ENCODE measurements at places on chromosomes 4 and X. TPM values are rescaled to one million over a fixed set of nuclear protein-coding genes. Genes with fewer than 3 reads are reported as not detected.
A peak's percentile ranks its signal among the peaks of the same experiment; 100 is the strongest.

SHROOM3 gene
- total RNA-seq = 67.3 TPM

RBM41 gene
- total RNA-seq = 20.9 TPM

DNA sequence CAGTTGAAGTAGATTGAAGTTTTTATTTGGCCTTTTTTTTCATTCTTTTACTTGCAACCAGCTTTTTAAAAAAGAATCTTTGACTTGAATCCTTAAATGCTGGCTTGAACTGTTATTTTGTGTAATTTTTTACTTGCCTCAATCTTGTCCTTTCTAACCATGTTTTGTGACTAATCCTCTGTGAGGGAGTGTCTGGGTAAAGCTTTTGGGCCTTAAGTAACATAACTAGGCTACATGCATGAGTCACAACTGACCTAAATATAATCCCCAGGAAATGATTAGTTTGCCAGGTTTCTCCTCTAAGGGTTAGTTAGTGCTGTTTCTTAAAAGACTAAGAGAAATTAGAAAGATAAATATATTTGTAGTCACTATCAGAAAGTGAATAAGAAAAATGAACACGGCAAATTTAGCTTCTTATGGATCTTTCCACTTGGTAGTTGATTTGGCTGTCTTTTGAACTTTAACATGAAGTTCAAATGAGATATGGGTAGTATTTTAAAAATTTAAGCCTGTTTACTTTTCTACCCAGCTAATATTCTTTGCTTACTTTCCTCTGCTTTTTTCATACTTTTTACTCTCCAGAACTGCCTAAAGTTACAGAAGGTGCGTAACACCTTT, 13.0 kb downstream of the EXOC1 start:
- DNase-seq = no peak
- H3K27ac ChIP-seq = peak overlapping the region; percentile 3
- H3K27me3 ChIP-seq = no peaks in the 10 kb centered on the region
- no peak overlapping the region for H3K4me3 ChIP-seq

DNA sequence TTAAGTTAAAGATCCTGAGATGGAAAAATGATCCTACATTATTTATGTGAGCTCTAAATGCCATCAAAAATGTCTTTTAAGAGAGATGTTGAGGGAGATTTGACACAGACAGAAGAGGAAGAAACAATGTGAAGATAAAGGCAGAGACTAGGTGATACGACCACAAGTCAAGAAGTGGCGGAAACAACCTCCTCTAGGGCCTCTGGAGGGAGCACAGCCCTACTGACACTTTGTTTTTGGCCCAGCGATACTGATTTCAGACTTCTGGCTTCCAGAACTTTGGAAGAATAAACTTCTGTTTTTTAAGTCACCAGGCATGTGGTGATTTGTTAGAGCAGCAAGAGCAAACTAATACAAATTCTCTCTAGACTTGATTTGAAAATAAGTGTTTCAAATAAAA, 1216.1 kb downstream of the FSTL5 start:
- no peak for DNase-seq
- no peaks in the 10 kb centered on the region for H3K4me1 ChIP-seq
- H3K27me3 ChIP-seq = no peaks in the 10 kb centered on the region
- H3K27ac ChIP-seq = no peak overlapping the region

GRCh38 chrX:19646282-19646681, 131.0 kb upstream of the MAP3K15 start:
- H3K36me3 ChIP-seq = no peaks in the 10 kb centered on the region
- H3K4me3 ChIP-seq = no peak overlapping the region
- H3K27ac ChIP-seq = no peak overlapping the region
- peaks cover 9% of the 10 kb centered on the region for H3K27me3 ChIP-seq

GRCh38 chr4:94926936-94927335, 169.2 kb downstream of the BMPR1B start:
- H3K27me3 ChIP-seq = no peaks in the 10 kb centered on the region
- no peaks in the 10 kb centered on the region for H3K4me1 ChIP-seq
- no peak overlapping the region for H3K27ac ChIP-seq
- no peak overlapping the region for H3K4me3 ChIP-seq
- no peaks in the 10 kb centered on the region for H3K36me3 ChIP-seq
- DNase-seq = no peak

DNA sequence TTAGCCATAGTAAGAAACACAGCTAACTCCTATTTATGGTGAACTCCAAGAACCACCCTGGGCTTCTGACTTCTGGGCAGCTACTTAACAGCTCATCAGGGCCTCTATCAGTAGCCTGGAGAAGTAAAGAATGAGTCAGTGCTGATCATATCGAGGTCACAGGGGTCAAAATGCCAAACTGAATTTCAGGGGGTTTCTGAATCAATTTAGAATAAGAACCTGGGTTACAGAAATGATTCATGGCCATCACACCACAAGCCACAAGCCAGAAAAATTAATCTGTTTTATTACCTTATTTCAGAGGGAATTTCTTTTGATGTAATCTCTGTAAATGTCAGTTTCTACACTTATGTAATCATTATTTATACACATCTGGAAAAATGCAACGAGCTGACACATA, 64.4 kb downstream of the CHST7 start:
- no peak for DNase-seq
- H3K4me1 ChIP-seq = no peaks in the 10 kb centered on the region
- H3K27me3 ChIP-seq = no peaks in the 10 kb centered on the region
- no peak overlapping the region for H3K4me3 ChIP-seq
- H3K27ac ChIP-seq = no peak overlapping the region
- H3K36me3 ChIP-seq = no peaks in the 10 kb centered on the region

NHS gene
- 28.9 TPM for total RNA-seq

ODAPH gene
- total RNA-seq = not detected

DNA sequence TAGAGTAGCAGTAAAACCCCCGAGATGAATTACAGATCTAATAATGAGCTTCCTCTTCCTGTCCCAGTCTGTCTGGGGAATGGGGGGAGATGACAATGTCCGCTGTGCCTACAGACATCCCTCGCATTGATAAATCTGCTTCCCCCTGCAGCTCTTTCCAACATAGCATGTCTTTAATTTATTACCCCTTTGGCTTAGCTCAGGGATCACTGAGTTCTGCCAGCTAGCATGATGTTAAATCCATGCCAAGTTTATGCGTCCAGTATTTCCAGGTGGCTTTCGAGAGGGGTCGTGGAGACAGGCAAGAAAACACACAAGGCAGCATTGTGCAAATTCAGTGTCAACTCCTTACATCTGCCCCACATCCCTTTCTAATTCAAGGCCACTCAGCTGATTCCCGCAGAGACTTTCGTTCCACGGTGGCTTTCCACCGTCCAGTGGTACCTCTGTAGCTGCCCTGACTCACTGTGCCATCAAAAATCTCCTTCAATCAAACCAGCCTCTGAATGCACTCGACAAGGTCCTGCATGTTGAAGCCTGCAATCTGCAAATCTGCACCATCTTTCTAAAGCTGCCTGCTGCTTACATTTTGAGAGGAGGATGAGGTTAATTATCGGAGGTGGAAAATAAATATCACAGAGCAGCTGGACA, 75.1 kb downstream of the MXRA5 start:
- peak overlapping the region; percentile 33 for H3K4me3 ChIP-seq
- no peaks in the 10 kb centered on the region for H3K4me1 ChIP-seq
- no peaks in the 10 kb centered on the region for H3K36me3 ChIP-seq
- peak; percentile 52 for DNase-seq
- no peaks in the 10 kb centered on the region for H3K27me3 ChIP-seq
- H3K27ac ChIP-seq = no peak overlapping the region

GRCh38 chrX:72366701-72367454, 61.2 kb upstream of the CITED1 start:
- no peak overlapping the region for H3K27ac ChIP-seq
- peaks cover 15% of the 10 kb centered on the region for H3K27me3 ChIP-seq
- no peak for DNase-seq
- H3K4me1 ChIP-seq = no peaks in the 10 kb centered on the region
- H3K36me3 ChIP-seq = no peaks in the 10 kb centered on the region
- no peak overlapping the region for H3K4me3 ChIP-seq

- H3K27me3 ChIP-seq = no peaks in the 10 kb centered on the region
- DNase-seq = no peak
- no peak overlapping the region for H3K4me3 ChIP-seq
- no peak overlapping the region for H3K27ac ChIP-seq
Observed at GRCh38 chr4:72564184-72564583, 4.8 kb downstream of the ADAMTS3 start.

EPGN gene
- 1.6 TPM for total RNA-seq

DNA sequence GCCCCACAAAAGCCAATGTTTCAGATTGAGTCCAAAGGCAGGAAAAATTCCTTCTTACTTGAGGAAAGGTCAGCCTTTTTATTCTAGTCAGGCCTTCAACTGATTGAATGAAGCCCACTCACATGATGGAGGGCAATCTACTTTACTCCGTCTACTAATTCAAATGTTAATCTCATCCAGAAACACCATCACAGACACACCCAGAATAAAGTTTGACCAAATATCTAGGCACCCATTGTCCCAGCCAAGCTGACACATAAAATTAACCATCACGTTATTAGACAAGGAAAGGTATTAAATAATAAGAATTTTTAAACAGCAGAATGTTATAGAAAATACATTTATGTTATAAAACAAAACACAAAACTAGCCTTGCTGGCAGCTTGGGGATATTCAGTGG, 32.9 kb upstream of the SMIM10L2A start:
- H3K4me1 ChIP-seq = no peaks in the 10 kb centered on the region
- H3K27ac ChIP-seq = no peak overlapping the region

SH3RF1 gene
- 35.7 TPM for total RNA-seq

DNA sequence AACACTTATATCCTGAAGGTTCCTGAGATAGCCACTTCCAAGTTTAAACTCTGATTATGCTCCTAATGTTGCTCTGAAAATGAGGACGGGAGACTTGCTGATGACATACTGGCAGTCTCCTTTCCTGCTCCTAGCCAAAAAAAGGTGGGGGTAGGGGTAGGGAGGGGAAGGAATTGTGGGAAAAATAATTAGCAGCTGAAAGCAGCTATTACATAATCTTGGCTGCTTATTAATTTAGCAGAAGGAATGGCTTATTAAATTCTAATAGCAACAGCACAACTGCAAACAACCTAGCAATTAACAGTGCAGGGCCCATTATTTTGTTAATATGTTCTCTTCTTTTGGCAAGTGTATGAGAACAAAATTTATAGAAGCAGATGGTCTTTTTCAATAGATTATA, 2.0 kb upstream of the AP1S2 start:
- peaks cover 24% of the 10 kb centered on the region for H3K27me3 ChIP-seq
- H3K36me3 ChIP-seq = no peaks in the 10 kb centered on the region
- H3K4me3 ChIP-seq = no peak overlapping the region

DNA sequence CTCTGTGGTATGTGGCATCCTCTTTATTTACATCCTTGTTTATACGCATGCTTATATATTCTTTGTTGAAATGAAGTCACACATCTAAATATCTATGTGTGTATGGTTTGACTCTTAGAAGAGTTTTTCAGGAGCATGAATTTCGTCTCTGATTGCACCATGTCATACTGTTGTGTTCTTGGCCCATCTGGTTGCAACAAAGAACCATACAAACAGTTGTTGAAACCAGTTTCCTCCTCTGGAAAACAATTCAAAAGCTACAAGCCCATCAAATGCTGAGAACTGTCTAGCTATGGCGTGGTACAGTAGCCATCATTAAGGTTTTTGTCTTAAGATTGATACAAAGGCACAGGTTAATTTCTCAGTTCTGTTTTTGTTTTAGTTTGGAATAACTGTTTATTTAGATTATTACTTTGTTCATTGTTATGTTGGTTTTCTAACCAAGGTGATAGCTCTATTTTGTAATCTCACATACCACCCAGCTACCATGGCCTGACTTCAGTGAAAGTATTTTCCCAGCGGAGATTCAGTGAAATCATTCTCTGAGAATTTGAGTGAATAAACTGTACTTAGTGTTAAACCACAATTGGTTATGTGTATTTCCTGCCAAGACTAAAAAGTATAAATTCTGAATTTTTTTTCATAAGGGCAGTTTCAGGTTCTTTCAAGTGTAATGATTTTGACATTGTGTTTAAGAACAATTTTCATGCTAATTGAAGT, 91.0 kb downstream of the ARHGAP24 start:
- no peak for DNase-seq
- no peaks in the 10 kb centered on the region for H3K36me3 ChIP-seq
- H3K27me3 ChIP-seq = no peaks in the 10 kb centered on the region
- H3K4me3 ChIP-seq = no peak overlapping the region
- H3K4me1 ChIP-seq = no peaks in the 10 kb centered on the region

DNA sequence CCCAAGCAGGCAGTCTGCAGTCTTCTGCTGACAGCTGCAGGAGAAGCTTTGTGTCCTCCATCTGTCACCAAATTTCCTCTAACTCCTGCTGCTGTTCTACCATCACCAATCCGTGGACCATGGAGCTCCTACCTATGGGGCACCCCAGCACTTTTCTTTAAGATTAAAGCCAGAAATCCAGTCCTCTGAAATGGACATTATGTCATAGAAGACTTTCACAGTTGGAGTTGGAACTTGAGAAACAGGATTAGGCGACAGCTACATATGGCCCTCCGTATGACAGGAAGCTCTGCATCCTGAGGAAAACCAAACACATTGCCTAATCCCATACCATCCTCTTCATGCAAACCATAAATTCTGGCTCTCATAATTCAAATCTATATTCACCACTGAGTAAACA, 470.6 kb upstream of the GALNTL6 start:
- H3K4me1 ChIP-seq = no peaks in the 10 kb centered on the region
- H3K36me3 ChIP-seq = no peaks in the 10 kb centered on the region
- no peak for DNase-seq
- H3K27ac ChIP-seq = no peak overlapping the region

- H3K27me3 ChIP-seq = no peaks in the 10 kb centered on the region
- H3K27ac ChIP-seq = no peak overlapping the region
- no peaks in the 10 kb centered on the region for H3K4me1 ChIP-seq
- H3K36me3 ChIP-seq = no peaks in the 10 kb centered on the region
- DNase-seq = no peak
- no peak overlapping the region for H3K4me3 ChIP-seq
Observed at GRCh38 chrX:34879886-34880285, 62.7 kb upstream of the FAM47B start.

GRCh38 chrX:82648062-82648461, 860.0 kb upstream of the POU3F4 start:
- H3K27me3 ChIP-seq = no peaks in the 10 kb centered on the region
- no peak overlapping the region for H3K27ac ChIP-seq
- no peak overlapping the region for H3K4me3 ChIP-seq

AFAP1 gene
- 26.3 TPM for total RNA-seq

PFKFB1 gene
- 0.31 TPM for total RNA-seq

JADE3 gene
- total RNA-seq = 13.1 TPM

KLHL34 gene
- 0.09 TPM for total RNA-seq

- no peak for DNase-seq
- H3K36me3 ChIP-seq = no peaks in the 10 kb centered on the region
- H3K4me1 ChIP-seq = peaks cover 17% of the 10 kb centered on the region
Observed at GRCh38 chr4:40471923-40472322, 136.8 kb downstream of the CHRNA9 start.

DNA sequence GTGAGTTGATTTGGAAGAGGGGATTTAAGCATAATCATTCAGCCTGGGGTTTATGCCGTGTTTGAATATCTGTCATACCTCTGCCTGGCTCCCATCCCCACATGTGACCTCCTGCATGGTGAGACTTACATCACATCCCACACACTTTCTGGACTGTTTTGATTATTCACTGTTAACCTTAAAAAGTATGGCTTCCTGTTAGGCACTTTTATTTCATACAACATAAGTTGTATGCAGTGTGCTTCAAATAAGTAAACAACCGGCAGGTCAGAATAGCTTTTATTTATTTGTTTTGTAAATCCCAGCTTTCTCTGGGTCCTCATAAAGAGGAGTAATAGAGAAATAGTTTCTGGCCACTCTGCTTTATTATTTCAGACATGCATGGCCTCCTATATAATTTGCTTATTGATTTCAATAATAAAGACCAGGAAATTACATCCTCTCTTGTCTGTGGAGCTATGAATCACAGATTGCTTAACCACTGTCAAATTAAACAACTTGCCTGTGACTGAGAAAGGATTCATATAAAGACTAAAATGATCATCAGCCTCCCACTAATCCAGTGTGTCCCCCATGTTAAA, 376.8 kb upstream of the ZFP42 start:
- no peak overlapping the region for H3K4me3 ChIP-seq
- no peaks in the 10 kb centered on the region for H3K4me1 ChIP-seq
- no peaks in the 10 kb centered on the region for H3K27me3 ChIP-seq
- no peak overlapping the region for H3K27ac ChIP-seq

FREM3 gene
- 0.06 TPM for total RNA-seq
